Astrocyte of the spinal cord (primary cell): ENCODE measurements at places on chromosomes 12 and 14.
A peak's percentile ranks its signal among the peaks of the same experiment; 100 is the strongest.

DNA sequence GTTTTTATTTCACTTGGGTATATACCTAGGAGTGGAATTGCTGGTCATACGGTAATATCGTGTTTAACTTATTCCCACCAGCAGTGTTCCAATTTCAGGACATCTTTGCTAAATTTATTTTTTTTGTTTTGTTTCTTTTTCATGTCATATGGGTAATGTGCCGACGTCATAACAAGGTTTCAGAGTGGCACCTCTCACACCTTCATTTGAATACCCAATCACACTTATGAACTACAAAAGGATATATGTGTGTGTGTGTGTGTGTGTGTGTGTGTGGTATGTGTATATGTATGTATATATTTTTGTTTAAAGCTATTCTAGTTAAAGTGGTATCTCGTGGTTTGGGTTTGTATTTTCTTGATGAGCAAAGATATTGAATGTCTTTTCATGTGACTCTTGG, 12.1 kb downstream of the TRAF3 start:
- DNase-seq, result no peak

GRCh38 chr12:124524231-124524925, 43.0 kb downstream of the NCOR2 start:
- DNase-seq, result peak; percentile 77

DNA sequence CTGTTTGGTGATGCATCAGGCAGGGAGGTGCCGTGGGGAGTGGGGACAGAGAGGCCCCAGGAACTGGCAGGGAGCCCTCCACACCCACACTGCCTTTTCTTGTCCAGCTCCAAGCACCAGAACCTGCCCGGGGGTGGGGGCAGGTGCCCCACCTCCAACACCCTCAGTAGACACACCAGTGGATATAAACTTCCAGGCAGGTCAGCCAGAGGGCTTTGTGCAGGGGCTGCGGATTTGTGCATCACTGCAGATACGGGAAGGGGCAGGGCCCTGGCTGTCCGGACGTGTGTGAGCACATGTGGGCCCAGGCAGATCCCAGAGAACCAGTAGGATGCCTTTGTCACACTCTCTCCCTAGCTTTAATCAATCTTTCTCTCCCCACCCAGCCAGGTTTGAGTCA, 1.3 kb upstream of the TGM1 start:
- no peak for DNase-seq

GRCh38 chr14:27256805-27257204, 659.0 kb upstream of the NOVA1 start:
- DNase-seq, result no peak

GRCh38 chr14:103735815-103736545, 20.4 kb downstream of the ZFYVE21 start:
- DNase-seq, result no peak

GRCh38 chr12:98137278-98137677, 378.1 kb upstream of the TMPO start:
- no peak for DNase-seq

DNA sequence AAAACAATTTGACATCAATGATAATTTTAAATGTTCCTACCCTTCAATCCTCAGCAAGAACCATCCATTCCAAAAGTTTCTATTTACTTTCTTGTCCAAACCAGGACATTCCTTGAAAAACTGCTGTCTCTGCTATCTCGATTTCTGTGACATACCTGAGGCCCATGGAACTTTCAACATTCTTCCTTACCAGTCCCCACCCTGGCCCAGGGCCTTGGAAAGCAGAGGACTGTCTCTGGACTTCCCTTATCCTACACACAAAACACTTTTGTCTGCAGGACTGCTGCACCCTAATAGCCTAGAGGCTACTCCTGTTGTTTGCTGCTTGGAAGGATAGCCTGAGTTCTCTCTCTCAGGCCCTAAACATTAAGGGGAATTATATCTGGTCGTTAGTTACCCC, 151.8 kb upstream of the DHRS4 start:
- no peak for DNase-seq

GRCh38 chr12:91349476-91349875, 166.9 kb upstream of the DCN start:
- DNase-seq, result no peak

DNA sequence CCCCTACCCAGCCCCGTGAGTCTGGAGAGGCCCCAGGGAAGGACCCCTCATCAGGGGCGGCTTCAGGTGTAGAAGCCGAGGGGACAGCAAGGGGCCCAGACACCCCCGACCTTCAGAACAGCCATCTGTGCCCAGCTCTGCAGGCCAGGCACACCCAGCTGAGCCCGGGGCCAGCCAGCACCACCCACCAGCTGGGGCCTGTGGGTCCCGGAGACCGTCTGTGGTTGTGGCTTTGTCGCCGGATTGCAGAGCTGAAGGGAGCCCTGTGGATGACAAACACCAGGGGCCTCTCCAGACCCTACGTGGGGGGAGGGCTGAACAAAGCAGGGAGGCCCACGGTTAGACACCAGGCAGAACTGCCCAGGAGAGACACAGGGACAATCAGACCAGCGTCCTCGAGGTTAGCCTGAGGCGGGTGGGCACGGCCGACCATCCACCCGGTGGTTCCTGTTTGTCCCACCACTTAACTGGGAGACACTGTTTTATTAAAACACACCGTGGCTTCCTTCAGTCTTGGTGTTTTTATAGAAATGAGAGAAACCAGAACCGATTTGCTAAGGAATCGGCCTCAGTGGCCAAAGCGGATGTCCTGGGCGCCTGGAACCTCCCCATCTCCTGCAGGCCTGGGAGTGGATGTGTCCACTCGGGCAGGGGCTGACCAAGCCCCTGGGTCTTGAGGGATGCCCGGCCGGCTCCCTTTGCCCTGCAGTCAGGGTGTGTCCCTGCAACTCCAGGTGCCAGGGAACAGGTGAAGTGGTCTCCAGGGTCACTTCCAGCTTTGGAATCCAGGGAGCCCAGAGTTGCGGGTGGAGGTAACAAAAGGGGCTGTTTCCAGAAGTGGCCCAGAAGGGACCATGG, 10.0 kb downstream of the C14orf180 start:
- no peak for DNase-seq

- DNase-seq, result no peak
These were observed 890 bp upstream of the BCL7A start for GRCh38 chr12:122020795-122021192.

- DNase-seq, result no peak
These were observed 57.7 kb downstream of the ARF6 start for GRCh38 chr14:49950275-49951228.

GRCh38 chr14:103710771-103711377, 4.4 kb downstream of the XRCC3 start:
- no peak for DNase-seq

DNA sequence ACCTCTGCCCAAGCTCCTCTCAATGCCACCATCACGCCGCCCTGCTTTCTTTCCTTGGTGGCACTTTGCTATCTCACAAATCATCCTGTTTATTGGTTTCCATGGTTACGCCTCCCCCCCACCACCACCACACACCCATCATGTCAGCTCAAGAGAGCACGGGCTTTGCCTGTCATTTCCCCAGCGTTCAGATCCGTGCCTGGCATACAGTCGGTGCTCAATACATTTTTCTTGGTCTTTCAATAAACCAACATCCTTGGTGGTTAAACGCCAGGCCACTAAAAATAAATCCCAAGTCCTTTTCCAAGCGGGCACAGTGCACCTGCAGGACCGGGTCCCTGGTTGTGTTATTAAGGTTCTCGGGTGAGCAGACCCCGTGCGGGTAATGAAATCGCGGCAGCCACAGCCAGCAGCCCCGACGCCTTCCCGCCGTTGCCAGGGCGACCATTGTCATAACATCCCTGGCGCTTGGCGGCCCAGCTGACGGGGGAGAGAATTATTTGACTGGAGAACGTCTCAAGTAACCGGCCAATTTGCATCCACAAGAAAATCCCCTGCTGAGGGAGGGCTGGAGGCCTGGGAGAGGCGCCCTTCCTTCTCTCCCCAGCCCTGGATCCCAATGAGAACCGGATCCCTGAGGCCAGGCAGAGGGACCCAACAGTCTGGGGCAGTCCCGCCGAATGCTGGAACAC, 92.9 kb downstream of the KSR2 start:
- peak; percentile 54 for DNase-seq

GRCh38 chr12:92486443-92487137, 216.2 kb upstream of the PLEKHG7 start:
- DNase-seq, result no peak

GRCh38 chr12:10672231-10672868, 1.5 kb downstream of the STYK1 start:
- no peak for DNase-seq

DNA sequence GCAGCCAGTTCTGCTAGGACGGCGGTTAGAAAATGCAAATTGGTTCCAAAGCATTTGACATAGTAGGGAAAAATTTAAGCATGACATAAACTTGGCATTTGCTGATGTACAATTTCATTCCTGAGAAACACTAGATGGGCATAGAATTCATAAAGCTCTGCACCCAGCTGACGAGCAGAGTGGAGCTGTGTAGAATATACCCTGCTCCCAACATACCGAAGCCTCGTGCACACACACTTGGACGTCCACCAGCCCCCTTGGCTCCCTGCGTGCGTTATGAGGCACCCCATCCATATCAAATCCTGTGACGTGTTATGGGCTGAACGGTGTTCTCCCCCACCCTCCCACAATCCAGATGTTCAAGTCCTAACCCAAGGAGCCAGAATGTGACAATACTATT, 65.4 kb downstream of the CLMN start:
- no peak for DNase-seq

- no peak for DNase-seq
These were observed 2.1 kb downstream of the CD9 start for GRCh38 chr12:6202304-6202703.

GRCh38 chr14:65833267-65833880, 420.8 kb downstream of the FUT8 start:
- no peak for DNase-seq

- DNase-seq, result no peak
These were observed 155.2 kb downstream of the SYNE2 start for GRCh38 chr14:64008016-64008415.

GRCh38 chr12:113135178-113136127, at the start of gene RASAL1:
Gene RASAL1 (minus strand): TSS chr12:113135761. CDS start chr12:113135462, 299 bp downstream.
- no peak for DNase-seq

GRCh38 chr14:74426202-74426582, at the start of gene SYNDIG1L:
Gene SYNDIG1L (minus strand): TSS chr14:74426210. CDS start chr14:74409744, 16,466 bp downstream.
- DNase-seq, result no peak

GRCh38 chr12:46373301-46374296, 1.0 kb upstream of the SLC38A2 start:
- DNase-seq, result peak; percentile 72

- no peak for DNase-seq
These were observed 128.3 kb upstream of the EVL start for GRCh38 chr14:99936738-99937474.

DNA sequence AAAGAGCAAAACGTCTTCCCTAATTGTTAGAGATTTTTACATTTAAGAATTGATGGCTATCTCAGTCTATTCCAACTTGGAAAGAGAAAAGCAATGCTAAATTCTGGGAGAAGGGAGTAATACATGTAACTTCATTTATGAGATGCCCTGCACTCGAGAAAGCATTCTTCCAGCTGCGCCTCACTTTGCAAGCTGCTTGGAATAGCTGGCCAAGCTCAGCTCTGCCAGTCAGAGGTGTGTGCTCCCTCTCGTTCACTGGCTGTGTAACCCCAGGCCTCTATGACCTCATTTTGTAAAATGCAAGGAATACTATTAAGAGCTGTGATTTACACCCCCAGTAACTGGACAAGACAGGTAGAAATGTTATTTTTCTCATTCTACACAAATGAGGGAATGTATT, 79.1 kb downstream of the OTX2 start:
- DNase-seq, result no peak
